ENCODE measurements at places on chromosomes 6 and 20. TPM values are rescaled to one million over a fixed set of nuclear protein-coding genes. Genes with fewer than 3 reads are reported as not detected.

DNA sequence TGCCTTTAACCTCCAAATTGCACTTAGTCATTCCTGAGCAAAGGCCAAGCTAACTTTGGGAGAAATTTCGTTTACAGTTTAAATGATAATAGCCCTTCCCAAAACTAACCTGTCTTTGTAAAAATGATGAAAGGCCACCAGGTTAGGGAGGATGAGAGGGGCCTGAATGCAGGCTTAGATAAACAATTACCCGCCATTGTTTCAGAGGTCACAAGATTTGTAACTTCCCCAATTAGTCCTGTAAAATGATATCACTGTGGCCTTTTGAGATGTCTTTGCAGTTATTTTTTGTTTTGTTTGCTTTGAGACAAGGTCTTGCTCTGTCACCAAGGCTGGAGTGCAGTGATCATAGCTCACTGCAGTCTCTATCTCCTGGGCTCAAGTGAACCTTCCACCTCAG lies 26.3 kb downstream of the GNL1 start:
- H3K4me1 ChIP-seq: peaks cover 12% of the 10 kb centered on the region
- no peaks in the 10 kb centered on the region for H3K27me3 ChIP-seq
- no peaks in the 10 kb centered on the region for H3K36me3 ChIP-seq
- no peak overlapping the region for H3K4me3 ChIP-seq
- H3K27ac ChIP-seq: no peak overlapping the region

GRCh38 chr6:85417336-85417735 lies 32.5 kb upstream of the NT5E start:
- no peaks in the 10 kb centered on the region for H3K27me3 ChIP-seq
- no peak overlapping the region for H3K27ac ChIP-seq
- peaks cover 64% of the 10 kb centered on the region for H3K4me1 ChIP-seq
- no peak overlapping the region for H3K4me3 ChIP-seq
- DNase-seq: no peak

DNA sequence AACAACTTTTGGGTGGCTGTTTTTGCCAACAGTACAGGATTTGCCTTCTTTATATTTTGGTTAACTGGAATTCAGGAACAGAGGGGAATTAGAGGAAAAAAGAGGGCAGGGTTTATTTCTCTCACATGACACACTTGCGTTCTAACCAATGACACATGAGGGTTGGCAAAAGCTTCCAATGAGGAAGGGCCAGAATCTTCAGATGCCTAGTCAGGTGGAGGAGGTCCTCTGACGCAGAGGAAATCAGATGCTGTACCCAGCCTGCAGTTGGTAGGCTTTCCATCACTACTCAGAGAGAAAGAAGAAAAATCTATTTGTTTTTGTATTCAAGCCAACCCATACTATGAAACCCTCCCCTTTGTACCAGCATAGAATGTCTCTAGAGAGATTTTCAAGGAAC lies 20.8 kb downstream of the TM9SF4 start:
- H3K4me3 ChIP-seq: no peak overlapping the region
- peaks cover 4% of the 10 kb centered on the region for H3K4me1 ChIP-seq
- H3K27me3 ChIP-seq: no peaks in the 10 kb centered on the region
- H3K27ac ChIP-seq: no peak overlapping the region

- no peaks in the 10 kb centered on the region for H3K4me1 ChIP-seq
- H3K36me3 ChIP-seq: no peaks in the 10 kb centered on the region
- no peak overlapping the region for H3K4me3 ChIP-seq
- no peak for DNase-seq
- H3K27me3 ChIP-seq: no peaks in the 10 kb centered on the region
These were observed 221.3 kb downstream of the GRIK2 start for GRCh38 chr6:101614774-101615173.

- no peaks in the 10 kb centered on the region for H3K27me3 ChIP-seq
- H3K27ac ChIP-seq: no peak overlapping the region
- H3K36me3 ChIP-seq: peaks cover 4% of the 10 kb centered on the region
These were observed 2.3 kb upstream of the ALDH5A1 start for GRCh38 chr6:24492475-24492874.

GRCh38 chr6:148407372-148407771 lies 64.7 kb downstream of the SASH1 start:
- H3K27me3 ChIP-seq: no peaks in the 10 kb centered on the region
- peaks cover 3% of the 10 kb centered on the region for H3K36me3 ChIP-seq
- H3K4me1 ChIP-seq: peaks cover 30% of the 10 kb centered on the region
- H3K27ac ChIP-seq: peak overlapping the region; percentile 81
- peak overlapping the region; percentile 17 for H3K4me3 ChIP-seq

- no peak overlapping the region for H3K27ac ChIP-seq
- no peaks in the 10 kb centered on the region for H3K27me3 ChIP-seq
- no peaks in the 10 kb centered on the region for H3K36me3 ChIP-seq
- no peak for DNase-seq
- H3K4me3 ChIP-seq: no peak overlapping the region
These were observed 97.9 kb downstream of the ID4 start for GRCh38 chr6:19934996-19935591.

GRCh38 chr6:52576392-52577021 lies 353 bp downstream of the TRAM2 start:
- H3K27ac ChIP-seq: peak overlapping the region; percentile 93
- no peaks in the 10 kb centered on the region for H3K27me3 ChIP-seq
- H3K4me3 ChIP-seq: peak overlapping the region; percentile 93

GRCh38 chr6:109024784-109025183 lies 69.9 kb downstream of the SESN1 start:
- H3K27ac ChIP-seq: no peak overlapping the region
- peaks cover 6% of the 10 kb centered on the region for H3K4me1 ChIP-seq
- DNase-seq: no peak
- no peaks in the 10 kb centered on the region for H3K27me3 ChIP-seq
- no peak overlapping the region for H3K4me3 ChIP-seq

- H3K27ac ChIP-seq: peak overlapping the region; percentile 78
- no peak overlapping the region for H3K4me3 ChIP-seq
- peaks cover 40% of the 10 kb centered on the region for H3K36me3 ChIP-seq
- H3K27me3 ChIP-seq: no peaks in the 10 kb centered on the region
- no peak for DNase-seq
These were observed 30.5 kb downstream of the FAM8A1 start for GRCh38 chr6:17630511-17631073.

GRCh38 chr6:117616391-117617209 lies 14.3 kb upstream of the GOPC start:
- H3K4me1 ChIP-seq: peaks cover 24% of the 10 kb centered on the region
- no peak for DNase-seq
- H3K27me3 ChIP-seq: peaks cover 21% of the 10 kb centered on the region

DNA sequence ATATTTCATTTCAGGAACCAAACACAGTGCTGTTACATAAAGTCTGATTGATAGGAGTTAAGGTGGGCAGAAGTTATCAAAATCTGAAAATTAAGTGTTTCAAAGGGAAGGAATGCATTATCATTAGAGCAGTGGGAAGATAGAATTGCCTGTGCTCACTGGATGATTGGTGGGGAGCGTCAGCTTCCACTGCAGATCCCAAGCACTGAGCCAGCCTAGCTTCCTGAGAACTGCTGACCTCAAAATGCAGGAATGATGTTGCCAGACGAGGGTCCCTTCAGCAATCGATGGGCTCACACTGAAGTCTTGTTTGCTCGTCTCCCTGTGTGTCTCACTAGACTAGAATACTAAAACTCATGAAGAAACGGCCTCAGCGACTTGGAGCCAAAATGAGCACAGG lies 110.0 kb upstream of the PHACTR1 start:
- no peak overlapping the region for H3K27ac ChIP-seq
- DNase-seq: no peak
- H3K27me3 ChIP-seq: no peaks in the 10 kb centered on the region

MAP1LC3A gene
- 60.5 TPM for total RNA-seq

ZC2HC1B gene
- not detected for total RNA-seq

EYA4 gene
- total RNA-seq: 0.78 TPM
